ENCODE measurements at places on chromosomes 4 and X.

DNA sequence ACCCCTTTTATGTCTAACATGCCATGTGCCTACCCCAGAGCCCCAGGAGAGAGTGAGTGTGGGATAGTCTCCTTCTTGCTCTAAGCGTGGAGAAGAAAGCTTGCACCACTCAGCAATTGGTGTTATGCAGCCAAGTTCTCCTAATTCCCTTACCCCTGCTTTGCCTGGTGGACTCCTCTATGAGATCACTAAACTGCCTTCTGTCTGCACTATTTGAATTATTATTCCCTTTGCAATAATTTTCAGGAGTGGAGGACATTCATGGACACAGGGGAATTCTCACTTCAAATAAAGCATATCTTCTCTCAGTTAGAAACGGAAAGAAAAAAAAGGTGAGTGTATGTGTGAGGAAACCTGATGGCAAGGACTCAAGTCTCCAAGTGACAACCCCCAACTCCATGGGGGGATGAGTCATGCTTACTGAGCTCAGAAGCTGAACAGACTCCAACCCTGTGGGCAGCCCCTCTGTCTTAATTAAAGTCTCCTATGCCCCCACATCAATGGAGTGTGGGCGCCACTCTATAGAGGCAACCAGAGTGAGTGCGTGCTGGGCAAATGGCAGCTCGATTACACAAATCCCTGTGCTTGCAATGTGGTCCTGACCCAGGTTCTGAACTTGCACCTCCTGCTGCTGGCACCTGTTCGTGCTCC lies 381.9 kb downstream of the RAB28 start:
- no peak for DNase-seq

DNA sequence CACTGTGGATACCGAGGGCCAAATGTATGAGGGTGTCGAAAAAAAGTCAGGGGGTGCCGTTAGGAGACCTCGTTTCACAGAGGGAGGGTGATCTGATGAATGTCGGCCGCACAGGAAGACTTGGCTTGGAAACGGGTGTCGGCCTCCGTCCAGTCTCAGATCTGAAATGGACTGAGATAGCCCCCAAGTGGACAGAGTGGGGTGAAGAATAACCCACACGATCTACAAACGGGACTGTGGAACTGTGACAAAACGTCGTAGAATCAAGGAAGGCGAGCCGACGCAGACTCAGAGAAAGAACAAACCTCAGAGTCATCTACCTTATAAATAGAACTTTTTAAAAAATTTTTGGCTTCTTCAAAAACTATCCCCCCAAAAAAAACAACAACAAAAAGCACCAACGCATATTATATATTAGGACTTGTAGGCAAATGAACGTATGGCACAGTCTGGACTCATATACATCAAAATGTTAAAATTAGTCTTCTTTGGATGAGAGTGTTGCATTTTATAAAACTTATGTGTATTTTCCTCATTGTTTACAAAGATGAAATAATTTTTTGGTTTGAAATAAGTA lies 63.8 kb upstream of the IRF2 start:
- DNase-seq: peak; percentile 66

- DNase-seq: no peak
Observed at GRCh38 chr4:8039853-8040252, 100.2 kb upstream of the AFAP1 start.

DNA sequence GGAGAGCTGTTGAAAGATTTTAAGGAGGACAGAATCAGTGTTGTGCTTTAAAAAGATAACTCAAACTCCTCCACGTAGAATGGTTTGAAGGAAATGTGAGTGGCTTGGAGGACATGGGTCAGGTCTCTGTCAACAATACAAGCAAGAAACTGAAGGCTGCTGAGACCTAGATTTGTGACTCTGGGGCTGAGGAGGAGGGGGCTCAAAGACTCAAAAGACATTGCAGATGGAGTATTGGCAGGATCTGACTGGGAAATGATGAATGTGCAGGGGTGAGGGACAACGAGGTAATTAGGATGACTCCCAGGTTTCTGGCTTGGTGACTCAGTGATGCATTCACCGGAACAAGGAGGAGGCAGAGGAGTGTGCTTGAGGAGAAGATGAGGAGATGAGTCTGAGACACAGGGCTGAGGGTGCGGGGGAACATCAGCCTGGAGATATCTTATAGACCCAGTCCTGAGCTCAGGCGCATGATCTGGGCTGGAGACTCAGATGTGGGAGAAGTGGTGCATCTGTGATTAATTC lies 3.3 kb upstream of the RPS4X start:
- DNase-seq: no peak

DNA sequence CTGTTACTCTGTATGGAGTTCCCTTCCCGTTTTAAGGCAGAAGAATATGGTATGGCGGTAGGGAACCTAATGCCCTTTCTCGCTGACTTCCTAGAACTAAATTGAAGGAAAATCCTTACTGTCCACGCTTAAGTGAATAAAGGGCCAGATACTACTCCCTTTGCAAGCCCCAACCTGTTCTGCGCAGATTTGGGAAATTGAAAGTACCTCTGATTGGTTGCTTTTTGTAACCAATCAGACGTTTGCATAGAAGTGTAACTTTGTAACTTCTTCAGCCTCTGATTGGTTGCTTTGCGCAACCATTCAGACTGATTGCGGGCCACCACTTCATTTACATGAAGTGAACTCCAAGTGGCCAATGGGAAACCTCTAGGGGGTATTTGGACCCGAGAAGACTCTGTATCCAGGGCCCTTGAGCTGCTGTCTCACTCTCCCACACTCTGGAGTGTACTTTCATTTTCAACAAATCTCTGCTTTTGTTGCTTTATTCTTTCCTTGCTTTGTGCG lies 1.2 kb upstream of the TMEM33 start:
- no peak for DNase-seq

DNA sequence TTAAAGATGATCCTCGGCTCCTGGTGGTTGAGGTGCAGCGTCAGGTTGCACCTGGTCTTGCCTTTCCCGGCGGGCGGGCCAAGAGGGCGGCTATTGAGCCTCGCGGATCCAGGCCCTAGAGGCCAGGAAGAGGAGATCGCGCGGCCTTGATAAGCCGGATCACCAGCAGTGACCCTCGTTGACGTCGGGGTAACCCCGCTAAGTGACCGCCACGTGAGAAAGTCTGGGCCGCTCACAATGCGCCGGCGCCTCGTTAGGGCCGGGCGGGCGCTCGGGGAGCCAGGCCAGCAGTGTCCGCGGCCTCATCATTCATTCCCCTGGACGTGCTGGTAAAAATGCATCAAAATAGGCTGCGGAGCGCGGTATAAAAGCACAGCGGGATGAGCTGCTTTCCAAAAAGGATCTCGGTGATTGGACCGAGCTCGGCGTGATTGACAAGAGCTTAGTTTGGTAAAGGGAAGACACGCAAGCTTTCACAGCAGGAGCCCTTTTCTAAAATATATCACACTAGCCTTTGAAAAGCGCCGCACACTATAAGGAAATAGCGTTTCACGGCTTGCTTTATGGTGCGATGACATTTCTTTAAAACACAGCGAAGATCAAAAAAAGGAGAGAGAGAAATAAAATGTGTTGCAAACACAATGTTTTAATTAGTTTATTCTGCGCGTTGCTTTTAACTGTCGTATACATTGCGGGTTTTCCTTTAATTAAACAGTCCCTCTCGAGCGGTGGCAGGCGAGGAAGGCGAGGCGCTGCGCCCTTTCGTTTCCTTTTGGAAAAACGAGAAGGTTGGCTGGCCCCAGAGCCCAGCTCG lies 15.9 kb upstream of the ZIC3 start:
- no peak for DNase-seq

GRCh38 chr4:3355266-3355748 lies 62.5 kb downstream of the RGS12 start:
- no peak for DNase-seq
